Right kidney (tissue), 9 donors: ENCODE measurements at places on chromosomes 1 and 21.

DNA sequence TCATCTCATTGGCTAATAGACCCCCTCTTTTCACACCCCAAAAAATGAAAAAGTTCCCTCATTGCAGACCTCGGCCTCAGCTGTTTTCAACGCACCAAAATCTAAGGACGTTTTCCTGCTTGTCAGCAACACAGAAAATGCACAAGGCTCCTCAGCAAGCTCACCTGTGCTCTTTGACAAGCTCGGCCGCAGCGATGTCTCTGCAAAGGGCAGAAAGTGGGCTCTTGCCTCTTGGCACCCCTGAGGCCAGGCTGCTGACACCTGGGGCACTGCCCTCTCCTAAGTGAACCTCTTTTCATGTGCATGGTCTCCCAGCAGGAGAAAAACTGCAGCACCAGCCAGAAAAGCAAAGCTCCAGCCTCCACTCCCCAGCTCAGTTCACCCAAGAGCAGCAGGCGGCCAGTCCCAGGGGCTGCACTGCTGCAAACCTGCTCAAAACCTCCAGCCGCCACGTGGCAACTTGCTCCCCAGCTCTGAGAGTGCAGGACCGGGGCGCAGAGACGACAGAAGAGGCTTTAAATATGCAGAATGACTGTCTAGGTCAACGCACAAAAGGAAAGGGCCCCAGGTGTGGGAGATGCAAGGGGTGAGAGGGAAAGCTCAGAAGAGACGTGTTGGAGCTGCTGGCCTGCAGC lies 101.7 kb downstream of the PDE9A start:
- no peak for DNase-seq

- peak; percentile 70 for DNase-seq
Observed at GRCh38 chr1:1068517-1069055, 5.5 kb downstream of the RNF223 start.

DNA sequence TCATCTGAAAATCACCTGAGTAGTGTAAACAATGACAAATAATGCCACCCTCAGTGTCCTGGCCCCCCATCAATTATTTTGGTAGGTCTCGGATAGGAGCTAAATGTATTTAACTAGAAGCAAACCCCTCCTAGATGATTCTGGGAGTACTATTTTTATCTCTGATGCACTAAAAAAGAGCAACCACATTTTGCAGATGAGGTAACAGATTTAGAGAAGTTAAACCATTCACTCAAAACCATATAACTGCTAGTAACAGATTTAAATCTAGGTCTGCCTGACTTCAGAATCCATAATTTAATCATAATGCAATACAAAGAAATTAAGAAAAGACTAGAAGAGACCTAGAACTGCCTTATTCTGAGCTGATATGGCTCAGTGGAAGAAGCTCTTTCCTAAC lies 17.3 kb upstream of the PTCH2 start:
- no peak for DNase-seq

DNA sequence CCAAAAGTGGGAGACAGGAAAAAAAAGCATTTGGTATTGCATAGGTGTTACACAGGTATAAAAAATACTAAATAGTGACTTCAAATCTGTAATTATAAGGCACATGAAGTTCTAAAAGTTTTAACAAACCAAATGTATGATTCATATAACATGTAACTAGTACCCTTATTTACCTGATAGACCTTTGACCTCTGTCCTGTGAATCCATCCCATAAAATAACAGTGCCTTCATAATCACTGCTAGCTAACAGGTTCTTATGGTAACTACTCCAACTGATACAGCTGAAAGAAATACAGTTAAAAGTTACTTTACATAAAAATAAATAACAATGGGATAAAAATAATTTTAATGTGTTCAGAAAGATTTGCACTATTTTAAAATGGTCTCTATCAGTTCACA lies 163.5 kb downstream of the COP1 start:
- DNase-seq, result no peak

DNA sequence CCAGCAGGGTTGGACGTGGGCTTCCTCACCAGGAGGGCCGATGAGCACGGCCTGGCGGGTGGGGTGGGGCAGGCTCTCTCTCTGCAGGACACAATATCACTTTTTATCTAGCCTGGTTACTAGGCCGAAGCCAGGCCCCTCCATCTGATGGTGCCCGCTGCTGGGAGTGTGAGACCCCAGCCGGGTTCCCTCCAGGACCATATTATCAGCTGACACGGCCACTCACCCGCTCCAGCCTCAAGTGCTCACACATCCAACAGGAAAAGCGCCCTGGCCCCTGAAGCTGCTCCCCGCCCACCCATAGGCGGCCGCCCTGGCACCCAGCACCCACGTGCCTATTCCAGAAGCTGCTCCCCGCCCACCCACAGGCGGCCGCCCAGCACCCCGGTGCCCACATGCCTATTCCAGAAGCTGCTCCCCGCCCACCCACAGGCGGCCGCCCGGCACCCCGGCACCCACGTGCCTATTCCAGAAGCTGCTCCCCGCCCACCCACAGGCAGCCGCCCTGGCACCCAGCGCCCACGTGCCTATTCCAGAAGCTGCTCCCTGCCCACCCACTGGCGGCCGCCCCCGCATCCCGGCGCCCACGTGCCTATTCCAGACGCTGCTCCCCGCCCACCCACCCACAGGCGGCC lies 5.0 kb downstream of the SLC19A1 start:
- no peak for DNase-seq

GRCh38 chr1:86965012-86965826 lies 50.8 kb downstream of the HS2ST1 start:
- peak; percentile 18 for DNase-seq

- DNase-seq, result no peak
Observed at GRCh38 chr1:162035241-162035640, 11.6 kb upstream of the OLFML2B start.
